ENCODE measurements at places on chromosomes 6 and 20.

- DNase-seq = no peak
These were observed 9.3 kb downstream of the SLC2A4RG start for GRCh38 chr20:63748934-63749270.

DNA sequence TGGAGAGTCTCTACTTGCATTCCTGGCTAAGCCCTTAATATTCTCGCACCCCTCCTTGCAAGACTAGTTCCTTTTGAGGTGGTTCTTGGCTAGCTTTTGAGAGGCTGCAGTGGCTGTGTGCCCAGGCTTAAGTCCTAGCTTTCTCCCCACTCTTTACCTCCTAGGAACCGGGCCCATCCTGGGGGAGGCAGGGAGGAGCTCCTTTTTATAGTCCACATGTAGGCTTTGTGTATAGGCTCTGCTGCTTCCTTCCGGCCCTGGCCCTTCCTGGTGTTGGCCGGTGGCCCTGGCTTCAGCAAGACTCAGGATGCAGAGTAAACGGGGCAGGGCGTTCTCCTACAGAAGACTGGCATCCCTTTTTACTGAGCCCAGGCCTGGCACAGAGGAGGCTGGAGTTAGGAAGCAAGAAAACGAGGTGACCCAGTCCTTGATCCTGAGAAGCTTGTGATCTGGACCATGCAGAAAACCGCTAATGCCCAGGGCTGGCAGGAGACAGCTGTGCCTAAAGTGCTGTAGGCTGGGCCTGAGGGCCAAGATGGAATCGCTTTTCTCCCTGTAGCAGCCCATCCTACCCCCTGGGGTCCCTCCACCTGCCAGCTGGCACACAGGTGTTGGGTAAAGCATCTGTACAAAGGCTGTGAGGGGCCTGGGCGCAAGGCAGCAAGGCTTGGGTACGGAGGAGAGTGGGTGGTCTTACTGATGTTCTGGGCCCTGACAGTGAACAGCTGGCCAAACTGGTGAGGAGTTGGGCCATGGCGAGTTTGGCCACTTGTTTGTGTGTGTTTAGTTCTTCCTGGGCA, 8.7 kb downstream of the PLCG1 start:
- no peak for DNase-seq

GRCh38 chr6:80690551-80691131, 584.2 kb downstream of the BCKDHB start:
- no peak for DNase-seq

- DNase-seq = no peak
These were observed 97.3 kb downstream of the GRIK2 start for GRCh38 chr6:101490857-101491256.

DNA sequence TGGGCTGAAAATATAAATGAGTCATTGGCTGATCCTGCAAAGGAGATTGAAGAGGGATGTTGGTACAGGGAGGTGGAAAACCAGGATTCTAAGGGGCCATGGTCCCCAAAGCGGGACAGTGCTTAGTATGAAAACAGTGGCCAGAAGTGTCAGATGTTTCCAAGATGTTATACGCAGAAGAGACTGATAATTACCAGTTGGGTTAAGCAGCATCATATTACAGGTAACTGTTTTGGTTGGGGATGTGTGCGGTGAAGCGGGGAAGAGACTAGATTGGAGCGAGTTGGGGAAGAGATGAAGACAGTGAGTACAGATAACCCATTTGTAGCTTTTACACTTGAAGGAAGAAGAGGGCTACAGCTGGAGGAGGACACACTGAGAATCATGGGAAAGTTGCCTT, 80.8 kb downstream of the PLEKHG1 start:
- DNase-seq = no peak

GRCh38 chr6:106120006-106120405, 33.9 kb downstream of the PRDM1 start:
- no peak for DNase-seq
